ENCODE measurements at places on chromosomes 16 and 17. TPM values are rescaled to one million over a fixed set of nuclear protein-coding genes. Genes with fewer than 3 reads are reported as not detected.

MGAT5B gene
- not detected for polyA plus RNA-seq

KRT25 gene
- not detected for polyA plus RNA-seq

SLC7A6OS gene
- 24.4 TPM for polyA plus RNA-seq

CRAMP1 gene
- 1.4 TPM for polyA plus RNA-seq

PPP1R27 gene
- polyA plus RNA-seq, result not detected

EFCAB13 gene
- polyA plus RNA-seq, result 1.0 TPM

SLC13A5 gene
- not detected for polyA plus RNA-seq

EVPLL gene
- not detected for polyA plus RNA-seq

EVI2B gene
- polyA plus RNA-seq, result 78.4 TPM

PDILT gene
- polyA plus RNA-seq, result not detected

PRSS8 gene
- polyA plus RNA-seq, result not detected

IGSF6 gene
- 1.2 TPM for polyA plus RNA-seq
